ENCODE measurements at places on chromosomes 6 and 20. TPM values are rescaled to one million over a fixed set of nuclear protein-coding genes. Genes with fewer than 3 reads are reported as not detected.

Gene RGS17
- 0.05 TPM for total RNA-seq

DNA sequence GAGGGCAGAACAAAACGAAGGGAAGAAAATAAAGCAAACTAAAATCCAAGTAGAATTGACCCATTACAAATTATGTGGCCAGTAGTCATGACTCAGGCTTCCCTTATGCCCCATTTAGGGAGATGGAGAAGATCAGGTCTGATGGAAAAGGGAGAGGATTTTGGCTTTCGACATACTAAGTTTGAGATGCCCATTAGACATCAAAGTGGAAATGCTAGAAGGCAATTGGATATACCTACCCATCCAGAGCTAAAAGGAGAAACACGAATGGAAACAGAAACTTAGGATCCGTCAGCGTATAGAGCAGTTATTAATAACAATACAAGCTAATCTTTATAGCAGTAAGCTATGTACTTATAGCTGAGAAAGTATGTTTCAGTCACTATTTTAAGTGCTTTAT, 4.8 kb downstream of the TRPC4AP start:
- DNase-seq, result no peak

GRCh38 chr20:57712851-57713504, 3.2 kb upstream of the PMEPA1 start:
- no peak for DNase-seq

DNA sequence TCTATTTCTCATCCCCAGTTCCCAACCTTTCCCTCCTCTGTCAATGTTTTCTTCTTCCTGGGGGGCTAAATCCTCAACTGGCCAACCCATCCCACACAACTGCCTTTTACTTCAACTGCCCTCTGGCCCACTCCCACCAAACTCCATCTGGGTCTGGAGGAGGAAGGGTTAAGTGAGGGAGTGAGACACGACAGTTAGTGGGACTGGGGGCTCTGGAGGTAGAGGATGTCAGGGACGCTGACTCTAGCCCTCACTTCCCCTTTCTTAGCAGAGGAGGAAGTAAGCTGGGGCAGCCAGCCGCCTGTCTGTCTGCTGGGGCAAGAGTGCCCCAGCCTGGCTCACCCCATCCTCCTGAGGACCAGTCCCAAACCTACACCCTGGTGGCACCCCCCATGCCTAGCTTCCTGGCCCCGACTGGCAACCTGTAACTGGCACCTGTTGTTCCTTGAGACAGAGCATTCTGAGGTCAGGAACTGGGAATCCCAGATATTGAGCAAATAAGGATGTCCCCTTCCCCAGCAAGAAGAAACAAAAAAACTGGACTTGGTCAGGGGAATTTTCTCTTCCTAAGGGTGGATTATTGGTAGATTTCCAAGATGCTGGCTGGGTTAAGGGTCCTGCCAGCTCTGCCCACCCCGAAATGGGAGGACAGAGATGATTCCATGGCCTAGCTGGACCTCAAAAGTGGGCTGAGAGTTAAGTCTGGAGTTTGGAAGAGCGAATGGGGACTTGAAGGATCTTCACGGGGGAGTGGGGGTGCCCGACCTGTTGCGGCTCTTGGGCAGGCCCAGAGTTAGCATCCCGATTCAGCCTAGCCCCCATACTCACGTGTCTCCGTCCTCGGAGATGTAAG, 971 bp downstream of the NFKBIE start:
- peak; percentile 88 for DNase-seq

GRCh38 chr6:109736273-109737025, 45.4 kb downstream of the FIG4 start:
- DNase-seq, result no peak

- DNase-seq, result no peak
Measured at GRCh38 chr6:118569498-118569897, 21.4 kb downstream of the PLN start.

DNA sequence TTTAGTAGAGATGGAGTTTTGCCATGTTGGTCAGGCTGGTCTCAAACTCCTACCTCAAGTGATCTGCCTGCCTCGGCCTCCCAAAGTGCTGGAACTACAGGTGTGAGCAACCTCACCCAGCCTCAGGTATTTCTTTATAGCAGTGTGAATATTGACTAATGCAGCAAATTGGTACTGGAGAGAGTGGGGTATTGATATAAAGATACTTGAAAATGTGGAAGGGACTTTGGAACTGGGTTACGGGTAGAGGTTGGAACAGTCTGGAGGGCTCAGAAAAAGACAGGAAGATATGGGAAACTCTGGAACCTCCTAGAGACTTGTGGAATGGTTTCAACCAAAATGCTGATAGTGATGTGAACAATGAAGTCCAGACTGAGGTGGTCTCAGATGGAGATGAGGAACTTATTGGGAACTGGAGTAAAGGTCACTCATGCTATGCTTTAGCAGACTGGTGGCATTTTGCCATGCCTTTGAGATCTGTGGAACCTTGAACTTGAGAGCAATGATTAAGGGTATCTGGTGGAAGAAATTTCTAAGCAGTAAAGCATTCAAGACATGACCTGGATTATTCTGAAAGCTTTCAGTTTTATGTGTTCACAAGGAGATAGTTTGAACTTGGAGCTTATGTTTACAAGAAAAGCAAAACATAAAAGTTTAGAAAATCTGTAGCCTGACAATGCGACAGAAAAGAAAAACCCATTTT, 127.2 kb downstream of the DTNBP1 start:
- DNase-seq, result no peak

DNA sequence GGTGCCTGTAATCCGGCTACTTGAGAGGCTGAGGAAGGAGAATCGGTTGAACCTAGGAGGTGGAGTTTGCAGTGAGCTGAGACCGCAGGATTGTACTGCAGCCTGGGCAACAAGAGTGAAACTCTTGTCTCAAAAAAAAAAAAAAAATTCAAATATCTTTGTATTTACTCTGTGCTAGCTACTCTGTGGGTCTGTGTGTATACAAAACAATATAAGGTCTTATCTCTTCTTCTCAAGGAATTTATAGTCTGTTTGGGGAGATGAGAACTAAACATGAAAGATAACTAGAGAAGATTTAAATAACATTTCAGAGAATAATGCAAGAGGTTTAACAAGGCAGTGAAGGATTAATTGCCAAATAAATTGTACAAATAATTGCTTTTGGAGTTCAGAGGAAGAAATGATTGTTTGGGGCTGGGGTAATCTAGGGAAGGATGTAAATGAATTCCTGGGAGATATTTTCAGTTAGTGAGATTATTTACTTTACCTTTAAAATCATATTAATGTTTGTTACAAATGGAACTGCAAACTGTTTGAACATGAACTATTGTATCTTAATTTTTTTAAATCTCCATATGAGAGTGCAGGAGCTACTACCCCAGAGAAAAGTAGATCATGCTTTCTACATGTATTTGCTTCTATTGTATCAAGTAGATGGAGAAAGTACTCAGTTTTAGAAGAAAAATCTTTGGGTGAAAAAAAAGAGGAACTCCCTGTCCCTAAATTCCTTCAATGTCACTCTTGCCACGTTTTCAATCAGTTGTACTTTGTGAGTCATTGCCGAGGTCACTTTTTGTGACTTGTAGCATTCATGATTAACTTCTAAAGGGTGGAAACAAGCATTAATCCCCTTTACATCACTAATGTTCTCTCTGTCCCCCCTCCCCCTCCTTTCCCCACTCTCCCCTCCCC, 39.0 kb downstream of the NCOA3 start:
- no peak for DNase-seq

- no peak for DNase-seq
Measured at GRCh38 chr6:70404658-70405057, 8.7 kb upstream of the FAM135A start.

All from Right ventricle myocardium inferior (tissue), 1 donor.